Right atrium auricular region (tissue), 2 donors: ENCODE measurements at places on chromosomes 5 and 9.

- DNase-seq: peak; percentile 62
Observed at GRCh38 chr5:115686051-115686737, 60.4 kb upstream of the TMED7 start.

GRCh38 chr9:114953959-114954358 is 23.6 kb upstream of the TNFSF8 start:
- DNase-seq: peak; percentile 74

DNA sequence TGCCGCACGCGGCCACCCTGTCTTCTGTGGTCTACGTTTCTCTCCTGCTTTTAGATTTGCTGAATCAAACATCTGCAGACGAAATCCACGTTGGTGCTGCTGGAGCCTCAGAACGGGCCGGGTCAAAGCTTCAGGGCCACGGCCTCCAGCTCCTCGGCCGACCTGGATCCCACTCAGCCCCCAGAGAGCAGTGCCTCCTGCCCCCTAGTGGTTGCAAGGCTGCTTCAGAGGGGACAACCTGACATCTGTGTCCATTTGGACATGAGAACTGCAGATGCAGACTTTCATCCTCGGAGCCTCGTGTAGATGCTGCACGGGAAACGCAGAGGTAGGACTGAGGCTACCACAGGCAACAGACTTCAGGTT is 23.0 kb upstream of the SLC6A3 start:
- no peak for DNase-seq

- DNase-seq: no peak
Observed at GRCh38 chr5:9927106-9927505, 297.0 kb upstream of the TAS2R1 start.

DNA sequence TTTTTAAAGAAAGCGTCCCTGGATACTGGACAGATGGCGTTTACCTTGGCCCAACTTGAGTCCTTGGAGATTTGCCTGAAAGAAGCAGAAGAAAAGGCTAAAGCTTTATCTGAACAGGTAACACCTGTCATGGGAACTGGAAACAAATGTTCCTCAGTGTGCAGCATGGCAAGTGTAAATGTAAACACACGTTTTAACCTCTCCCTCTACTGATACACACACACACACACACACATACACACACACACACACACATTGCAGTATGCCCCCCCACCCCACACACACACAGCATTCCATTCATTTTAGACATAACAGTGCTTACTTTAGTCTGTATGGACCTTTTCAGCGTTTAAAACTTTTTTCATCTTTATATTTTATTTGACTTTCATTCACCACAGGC is 51.1 kb downstream of the CCDC192 start:
- no peak for DNase-seq

DNA sequence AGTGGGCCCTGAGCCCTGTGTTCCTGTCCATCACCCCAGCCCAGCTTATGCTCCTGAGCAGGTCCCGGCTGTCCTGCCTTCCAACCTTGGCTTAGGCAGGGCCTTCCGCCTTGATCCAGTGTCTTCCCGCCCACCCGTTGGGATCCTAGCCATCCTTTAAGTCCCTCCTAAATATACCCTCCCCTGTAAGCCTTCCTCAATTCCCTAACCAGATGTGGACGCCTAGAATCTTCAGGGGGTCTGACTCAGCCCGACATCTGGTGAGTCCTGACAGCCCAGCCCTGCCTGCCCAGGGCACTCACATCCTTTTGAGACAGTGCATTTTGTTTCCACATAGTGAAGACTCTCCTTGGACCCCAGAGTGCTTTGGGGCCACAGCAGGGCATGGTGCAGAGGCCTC is 23.7 kb downstream of the SLC6A7 start:
- DNase-seq: no peak

DNA sequence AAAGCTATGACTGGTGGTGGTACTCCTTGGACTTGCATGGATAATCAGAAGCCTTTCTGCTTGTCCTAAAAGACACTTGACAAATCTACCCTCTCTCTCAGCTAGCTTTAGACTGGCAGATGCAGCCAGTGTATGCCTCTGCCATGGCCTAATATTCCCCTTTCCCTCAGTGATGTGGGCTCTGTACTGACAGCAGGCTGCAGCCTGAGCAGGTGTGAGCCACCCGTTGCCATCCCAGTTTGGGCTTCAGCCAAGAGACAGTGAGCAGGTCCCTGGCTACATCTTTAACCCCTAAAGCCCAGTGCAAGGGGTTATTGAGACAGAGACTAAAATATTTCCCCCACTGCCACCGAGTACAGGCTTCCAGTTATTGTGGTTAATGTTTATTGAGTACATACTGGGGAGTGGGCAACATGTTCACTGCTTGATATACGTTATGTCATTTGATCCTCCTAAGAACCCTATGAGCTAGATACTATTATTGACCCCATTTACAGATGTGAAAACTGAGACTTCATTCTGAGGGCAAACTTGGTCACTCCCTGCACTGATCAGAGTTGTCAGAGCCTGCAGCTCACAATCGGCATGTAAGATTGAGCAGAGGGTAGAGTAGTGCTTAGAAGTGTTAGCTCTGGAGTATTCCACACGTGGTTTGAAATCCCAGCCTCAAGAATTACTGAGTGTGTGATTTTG is 254.2 kb downstream of the ARHGAP26 start:
- no peak for DNase-seq

DNA sequence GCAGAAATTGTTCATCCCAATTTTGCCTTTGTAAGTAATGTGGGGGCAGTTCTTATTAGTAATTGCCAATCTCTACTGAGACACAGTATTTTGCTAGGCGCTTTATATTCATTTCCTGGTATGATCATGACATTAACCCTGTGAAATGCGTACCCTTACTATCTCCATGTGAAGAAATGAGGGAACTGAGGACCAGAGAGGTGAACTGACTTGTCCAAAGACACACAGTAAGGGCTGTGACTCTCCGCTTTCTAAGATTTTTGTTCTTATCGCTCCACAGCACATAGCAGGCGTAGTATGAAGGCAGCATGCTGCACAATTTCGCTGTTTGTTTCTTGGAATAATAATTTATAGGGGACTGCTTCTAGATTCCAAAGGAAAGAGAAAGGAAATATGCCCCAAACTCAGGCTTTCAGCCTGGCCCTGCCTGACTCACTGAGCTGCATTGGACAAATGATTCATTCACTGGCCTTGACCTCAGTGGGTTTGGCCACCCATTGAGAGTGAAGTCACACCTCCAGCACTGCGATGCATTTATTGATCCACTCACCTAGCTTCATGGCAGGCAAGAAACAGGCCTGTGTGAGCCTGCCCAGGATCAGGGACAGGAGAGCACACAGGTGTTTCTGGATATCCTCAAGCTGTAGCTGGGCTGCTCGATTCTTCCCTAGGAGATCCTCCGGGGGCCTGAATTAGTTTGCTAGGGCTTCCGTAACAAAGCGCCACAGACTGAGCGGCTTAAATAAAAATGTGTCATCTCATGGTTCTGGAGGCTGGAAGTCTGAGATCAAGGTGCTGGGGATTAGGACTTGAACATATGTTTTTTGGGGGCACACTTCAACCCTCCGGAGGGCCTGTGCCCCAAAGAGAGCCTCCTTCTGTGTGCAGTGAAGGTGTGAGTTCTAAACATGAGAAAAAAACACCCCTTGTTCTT is 7.2 kb upstream of the DUSP1 start:
- no peak for DNase-seq

DNA sequence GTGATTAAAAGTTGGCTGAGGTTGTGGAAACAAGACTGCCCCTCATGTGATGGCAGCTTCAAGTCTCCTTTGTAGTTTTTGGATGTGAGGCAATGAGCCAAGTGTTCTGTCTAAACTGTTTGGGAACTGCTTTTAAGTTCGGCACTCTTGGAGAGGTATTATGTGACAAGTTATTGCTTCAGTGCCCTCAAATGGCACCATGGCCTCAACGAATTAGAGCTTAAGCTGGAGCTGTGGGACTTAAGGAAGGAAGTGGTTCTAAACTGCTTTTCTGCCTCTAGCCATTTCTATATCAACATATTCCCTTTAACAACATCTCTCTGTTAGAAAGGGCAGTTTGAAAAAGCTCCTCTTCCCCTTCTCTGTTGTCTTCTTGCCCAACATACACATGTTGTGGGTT is 227.7 kb downstream of the RFK start:
- DNase-seq: no peak

- no peak for DNase-seq
Observed at GRCh38 chr9:36833954-36834353, 200.1 kb downstream of the PAX5 start.

DNA sequence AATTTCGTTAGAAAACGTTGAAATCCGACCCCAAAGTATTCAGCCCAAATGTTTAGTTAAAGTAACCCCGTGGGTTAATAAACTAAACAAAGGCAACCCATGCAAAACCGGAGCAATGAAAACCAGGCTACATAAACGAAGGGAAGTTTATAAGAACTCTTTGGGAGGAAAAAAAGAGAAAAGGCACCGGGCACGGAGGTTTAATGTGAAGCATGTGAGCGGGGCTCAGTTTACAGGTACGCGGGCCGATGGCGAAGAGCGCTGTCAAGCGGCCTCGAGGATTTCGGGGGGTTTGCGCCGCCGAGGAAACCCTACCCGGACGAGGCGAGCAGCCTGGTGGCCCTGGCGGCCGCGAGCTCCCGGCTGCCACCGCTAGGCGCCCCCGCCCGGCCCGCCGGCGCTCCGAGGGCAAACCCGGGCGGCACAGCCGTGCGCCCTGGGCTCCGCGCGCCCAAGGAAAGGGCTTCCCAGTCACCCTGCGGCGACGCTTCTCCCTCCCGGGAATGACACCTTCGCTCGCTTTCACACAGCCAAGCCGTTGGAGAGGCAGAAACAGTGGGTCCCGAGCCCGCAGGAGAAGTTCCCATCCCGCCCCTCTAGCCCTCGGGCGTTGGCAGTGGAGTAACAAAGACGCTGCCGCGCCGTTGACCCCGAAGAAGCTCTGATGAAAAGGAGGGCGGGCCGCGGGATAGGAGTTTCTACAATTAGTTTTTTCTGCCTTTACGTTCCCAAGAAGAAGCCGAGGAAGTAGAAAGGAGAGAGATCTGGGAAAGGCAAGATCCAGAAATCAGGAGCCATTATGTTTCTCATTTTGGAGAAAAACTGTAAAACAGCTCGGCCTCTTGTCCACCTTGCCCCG is 126.0 kb downstream of the TMEM174 start:
- DNase-seq: no peak

DNA sequence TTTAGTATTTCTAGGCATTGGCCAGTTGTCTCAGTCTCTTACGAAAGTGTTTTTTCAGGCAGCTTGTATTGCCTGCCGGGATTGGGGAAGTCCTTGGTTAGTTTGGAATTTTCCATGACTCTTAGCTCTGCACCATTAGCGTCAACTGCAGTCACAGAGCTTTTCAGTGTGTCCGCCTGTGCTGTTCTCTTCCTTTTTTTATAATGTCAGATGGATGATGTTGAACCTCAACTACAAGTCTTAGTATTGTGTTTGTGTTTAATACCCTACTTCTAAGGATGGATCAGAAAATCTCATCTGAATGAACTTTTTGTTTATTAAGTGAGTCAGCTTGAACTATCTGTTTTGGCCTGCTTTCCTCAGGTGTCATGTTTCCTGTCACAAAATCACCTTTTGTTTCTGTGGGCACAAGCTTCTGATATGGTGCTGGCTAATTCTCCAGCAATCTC is 33.1 kb downstream of the ATP6V0E1 start:
- DNase-seq: peak; percentile 69

DNA sequence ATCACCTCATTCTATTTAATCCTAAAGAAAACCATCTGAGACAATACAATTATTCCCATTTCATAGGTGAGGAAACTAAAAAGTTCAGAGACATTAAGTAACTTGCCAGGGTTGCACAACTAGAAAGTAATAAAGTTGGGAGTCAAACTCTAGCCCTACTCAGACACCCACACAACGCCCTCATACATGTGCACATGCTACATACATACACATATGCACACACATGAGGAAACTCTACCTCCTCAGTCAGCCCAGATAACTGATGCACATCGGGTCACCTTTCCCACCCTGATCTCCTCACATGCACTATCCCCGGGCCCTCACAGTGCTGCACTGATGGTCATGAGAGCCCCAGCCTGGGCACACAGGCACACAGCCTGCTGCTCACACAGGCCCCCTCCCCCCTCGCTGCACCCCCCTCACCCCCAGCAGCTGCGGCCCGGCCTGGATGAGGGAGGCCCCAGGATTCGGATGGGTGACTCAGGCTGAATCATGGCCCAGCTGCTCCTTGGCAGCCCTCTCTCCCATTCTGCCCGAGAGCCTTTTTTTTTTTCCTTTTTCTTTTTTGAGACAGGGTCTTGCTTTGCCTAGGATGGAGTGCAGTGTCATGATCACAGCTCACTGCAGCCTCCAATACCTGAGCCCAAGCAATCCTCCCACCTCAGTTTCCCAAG is 5.0 kb upstream of the GPRIN1 start:
- DNase-seq: no peak
